Left renal pelvis (tissue), 4 donors: ENCODE measurements at places on chromosomes 11 and 22.

- DNase-seq = no peak
These were observed 42.2 kb downstream of the PPFIA1 start for GRCh38 chr11:70312401-70313357.

DNA sequence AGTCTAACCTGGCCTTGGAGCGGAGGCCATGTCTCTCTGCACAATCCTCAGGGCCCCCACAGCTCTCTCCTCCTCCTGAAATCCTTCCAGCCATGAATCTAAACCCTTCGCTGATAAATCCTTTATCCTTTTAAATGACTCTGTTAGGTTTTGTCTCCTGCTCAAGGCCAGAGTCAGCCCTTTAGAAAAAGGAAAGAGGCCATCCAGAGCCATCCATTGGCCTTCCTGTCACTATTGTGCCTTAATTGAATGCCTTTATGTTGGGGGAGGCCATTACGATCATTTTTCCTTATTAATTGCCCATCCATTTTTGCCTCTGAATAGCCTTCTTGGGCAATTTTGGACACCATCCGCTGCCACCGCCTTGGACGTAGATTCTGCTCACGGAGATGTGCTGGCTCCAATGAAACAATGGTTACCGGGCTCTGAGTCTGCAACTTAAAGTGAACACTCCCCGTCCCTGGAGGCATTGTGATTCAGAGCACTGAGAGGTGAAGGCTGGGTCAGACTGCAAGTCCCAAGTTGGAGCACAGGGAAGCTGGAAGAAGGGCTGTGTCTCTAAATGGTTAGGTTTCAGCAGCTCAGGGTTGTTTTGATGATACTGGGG is 213.0 kb upstream of the E2F8 start:
- no peak for DNase-seq

- no peak for DNase-seq
These were observed 172.9 kb downstream of the DBX1 start for GRCh38 chr11:19987331-19987801.

DNA sequence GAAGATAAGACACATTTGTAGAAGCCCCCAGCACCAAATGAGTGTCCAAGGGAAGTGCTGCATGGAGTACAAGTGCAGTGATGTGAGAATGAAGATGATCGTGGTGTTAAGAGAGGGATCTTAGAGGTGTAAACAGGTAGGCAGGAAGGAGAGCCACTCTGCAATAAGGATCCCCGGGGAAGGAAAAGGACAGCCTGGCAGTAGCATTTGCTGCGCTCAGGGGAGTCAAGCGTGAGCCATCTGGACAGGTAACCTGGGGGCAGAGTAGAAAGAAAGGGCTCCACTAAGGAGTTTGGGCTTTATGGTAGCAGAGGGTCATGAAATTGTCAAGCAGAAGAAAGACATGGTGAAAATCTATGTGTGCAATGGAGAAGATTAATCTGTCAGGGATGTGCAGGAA is 587.2 kb downstream of the BUD13 start:
- DNase-seq = no peak

GRCh38 chr22:29009148-29009547 is 52.5 kb downstream of the C22orf31 start:
- no peak for DNase-seq

GRCh38 chr11:64868904-64869570 is 9.4 kb downstream of the EHD1 start:
- DNase-seq = no peak

GRCh38 chr22:50057278-50058060 is 629 bp downstream of the TTLL8 start:
- no peak for DNase-seq

DNA sequence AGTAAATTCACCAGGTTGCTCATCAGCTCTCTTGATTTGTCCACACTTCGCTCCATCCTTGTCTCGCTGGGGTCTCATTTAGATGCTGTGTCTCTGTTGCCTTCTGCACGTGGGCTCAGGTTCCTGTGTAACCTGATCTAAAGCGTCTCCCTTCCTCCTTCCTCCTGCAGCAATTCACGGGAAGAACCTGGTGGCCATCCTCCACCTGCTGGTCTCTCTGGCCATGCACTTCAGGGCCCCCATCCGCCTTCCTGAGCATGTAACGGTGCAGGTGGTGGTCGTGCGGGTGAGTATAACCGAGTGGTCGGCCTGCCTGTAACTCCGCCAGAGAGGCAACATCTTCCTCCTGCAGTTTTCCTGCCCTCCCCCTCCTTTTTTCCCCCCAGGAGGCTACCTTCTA is 48.0 kb upstream of the PARVG start:
- DNase-seq = no peak

GRCh38 chr22:25630447-25630846 is 66.0 kb downstream of the GRK3 start:
- DNase-seq = no peak

DNA sequence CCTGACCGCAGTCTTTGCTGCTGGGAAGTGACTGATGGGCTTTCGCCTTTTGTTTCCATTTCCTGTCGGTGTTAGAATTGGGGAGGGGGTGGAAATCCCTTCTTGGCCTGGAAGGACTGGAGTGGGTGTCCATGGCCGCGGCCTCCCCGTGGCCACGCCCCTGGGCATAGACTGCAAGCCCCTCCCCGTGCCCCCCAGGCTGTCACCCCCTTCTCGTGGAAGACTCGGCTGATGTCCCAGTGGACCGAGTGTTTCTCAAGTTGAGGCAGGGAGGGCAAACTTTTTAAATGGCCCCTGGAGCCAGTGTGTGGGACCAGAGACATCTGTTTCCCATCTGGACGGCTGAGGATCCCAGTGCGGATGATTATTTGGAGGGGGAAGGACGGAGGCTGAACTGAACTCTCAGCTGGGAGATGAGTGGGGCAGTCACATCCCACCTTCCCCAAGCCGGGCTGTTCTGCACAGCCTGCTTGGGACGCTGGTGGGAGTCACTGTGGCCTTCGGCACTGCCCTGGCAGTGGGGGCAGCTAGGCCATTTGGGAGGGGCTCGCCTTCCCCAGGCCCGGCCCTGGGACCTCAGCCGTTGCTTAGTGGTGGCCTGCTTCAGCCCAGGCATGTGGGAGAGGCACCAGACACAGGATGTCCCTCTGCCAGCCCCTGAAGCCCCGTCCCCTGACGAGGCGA is 1.6 kb downstream of the CD81 start:
- no peak for DNase-seq

DNA sequence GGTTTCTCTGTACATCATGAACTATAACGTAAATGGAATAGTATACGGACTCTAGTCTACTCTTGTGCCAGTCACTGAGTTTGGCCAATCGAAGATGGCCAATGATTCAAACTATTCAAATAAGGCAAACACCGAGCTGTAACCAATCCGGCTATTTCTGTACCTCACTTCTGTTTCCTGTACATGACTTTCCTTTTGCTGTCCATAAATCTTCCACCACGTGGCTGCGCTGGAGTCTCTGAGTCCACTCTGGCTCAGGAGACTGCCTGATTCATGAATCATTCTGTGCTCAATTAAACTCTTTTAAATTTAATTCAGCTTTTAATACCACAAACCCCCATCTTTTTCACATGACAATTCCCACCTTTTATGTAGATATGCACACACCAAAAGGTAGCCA is 1.5 kb upstream of the JAML start:
- DNase-seq = no peak

DNA sequence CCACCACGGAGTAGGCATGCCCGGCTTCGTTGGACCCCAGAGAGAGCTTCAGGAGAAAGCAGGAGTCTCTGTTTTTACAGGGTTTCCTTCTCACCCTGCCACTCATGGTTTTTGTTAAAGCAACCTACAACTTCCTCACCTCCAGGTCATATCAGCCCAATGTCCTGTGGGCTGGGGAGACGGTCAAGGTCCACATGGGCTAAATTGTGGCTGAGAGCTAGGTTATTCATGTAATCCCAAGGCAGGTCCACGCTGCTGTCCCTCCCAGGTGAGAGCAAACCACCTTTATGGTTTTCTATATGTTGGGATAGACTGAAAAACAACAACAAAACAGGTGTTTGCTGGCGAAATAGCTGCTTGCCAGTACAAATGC is 19.5 kb downstream of the TSPAN32 start:
- DNase-seq = no peak

- no peak for DNase-seq
These were observed 29.1 kb upstream of the CACNG2 start for GRCh38 chr22:36732609-36733008.

DNA sequence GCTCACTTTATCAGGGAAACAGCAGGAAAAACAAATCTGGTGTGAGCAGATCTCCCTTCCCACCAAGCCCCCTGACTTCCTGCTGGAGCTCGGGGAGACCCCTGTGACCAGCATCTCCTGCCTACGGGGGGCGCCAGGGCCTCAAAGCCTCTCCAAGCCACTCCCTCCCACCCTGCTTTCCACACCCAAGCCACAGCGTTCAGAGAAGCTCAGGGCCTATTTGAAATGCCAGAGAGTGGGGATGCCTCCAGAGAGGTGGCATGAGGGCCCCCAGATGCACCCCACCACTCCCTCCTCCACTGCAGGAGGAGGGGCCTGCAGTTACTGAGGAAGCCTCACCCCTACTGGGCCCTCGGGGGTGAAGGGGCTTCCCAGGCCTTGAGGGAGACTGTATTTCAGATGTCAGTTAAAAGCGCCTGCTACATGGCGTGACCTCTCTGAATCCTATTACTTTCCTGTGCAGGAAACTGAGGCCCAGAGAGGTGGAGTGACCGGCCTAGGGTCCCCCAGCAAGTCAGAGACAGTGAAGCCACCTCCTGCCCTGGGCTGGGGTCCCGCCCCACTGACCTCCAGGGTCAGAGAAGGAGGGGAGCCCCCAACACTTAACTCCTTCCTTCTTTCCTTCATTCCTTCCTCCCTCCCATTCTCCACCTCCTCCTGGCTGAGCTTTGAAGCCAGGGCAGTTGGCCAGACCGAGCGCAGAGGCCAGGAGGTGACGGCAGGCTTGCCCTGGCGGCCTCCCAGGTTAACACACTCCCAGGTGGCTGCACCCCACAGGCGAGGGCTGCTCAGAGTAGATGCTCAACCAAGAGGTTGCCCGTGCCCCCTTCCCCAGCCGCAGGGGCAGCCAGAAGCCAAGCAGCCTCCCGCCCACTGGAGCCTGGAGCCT is 6.0 kb upstream of the CDKN1C start:
- DNase-seq = no peak

GRCh38 chr11:121452609-121453150 is at the start of gene SORL1-AS1:
Gene SORL1-AS1 (minus strand): TSS chr11:121452967.
- no peak for DNase-seq

DNA sequence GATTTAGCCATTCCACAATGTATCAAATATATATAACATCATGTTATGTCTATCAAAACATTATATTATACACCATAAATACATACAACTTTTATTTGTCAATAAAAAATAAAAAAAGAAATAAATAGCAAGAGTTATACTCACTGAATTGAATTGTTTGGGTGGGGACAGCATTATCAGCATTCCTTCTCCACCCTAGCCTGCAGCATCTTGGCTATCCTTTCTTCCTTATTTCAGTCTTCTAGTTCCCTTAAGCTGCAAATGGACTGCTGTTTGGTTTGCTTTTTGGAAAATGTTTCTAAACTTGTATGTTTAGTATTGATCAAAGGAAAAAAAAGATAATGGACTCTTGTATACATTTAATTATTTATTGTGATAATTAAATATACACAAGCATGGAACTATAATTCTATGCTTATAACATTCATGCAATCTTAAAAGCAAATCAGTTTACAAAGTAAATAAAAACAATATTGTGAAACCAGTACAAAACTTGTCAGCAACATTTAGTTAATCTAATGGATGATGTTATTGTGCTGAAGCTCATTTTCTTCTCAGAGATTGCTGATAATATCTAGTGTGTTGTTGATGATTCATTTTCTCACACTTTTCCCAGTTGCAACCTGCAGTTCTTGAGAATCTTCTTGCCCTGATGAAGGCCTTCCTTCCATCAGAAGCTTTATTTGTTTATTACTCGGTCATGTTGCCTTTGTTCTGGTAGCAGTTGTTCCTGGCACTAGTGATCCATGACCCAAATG is 5.0 kb downstream of the ARHGAP42 start:
- DNase-seq = no peak
